ENCODE measurements at places on chromosomes 6 and 20. TPM values are rescaled to one million over a fixed set of nuclear protein-coding genes. Genes with fewer than 3 reads are reported as not detected.

DNA sequence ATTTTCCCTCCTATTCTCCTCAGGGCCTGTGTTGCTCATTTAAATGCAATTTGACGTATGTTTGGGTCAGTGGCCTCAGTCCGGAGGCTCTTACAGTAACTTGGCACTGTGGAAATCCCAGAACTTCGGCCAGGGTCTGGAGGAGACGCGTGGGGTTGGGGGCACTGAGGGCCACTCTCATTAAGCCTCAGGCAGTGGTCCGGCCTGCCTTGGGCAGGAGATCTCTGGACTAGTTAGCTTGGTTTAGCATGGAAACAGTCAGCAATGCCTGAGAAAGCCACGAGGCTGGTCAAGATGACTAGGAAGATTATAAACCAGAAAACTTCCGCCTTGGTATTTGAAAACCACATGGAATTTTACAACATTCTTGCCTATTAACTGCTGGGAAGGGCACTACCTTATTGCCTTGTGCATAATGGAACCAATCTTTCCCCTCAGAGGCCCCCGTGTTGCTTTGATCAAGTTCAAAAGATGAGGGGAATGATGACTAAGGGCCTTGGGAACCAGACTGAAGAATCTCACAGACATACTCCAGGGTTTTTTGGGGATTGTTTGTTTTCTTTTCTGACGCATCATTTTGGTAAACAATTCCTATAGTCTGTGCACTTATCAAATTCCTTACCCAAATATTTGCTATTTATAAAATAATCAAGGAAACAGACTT lies 206.0 kb upstream of the PREP start:
- DNase-seq = no peak

- DNase-seq = no peak
Measured at GRCh38 chr6:73515204-73515655, 5.6 kb downstream of the EEF1A1 start.

GRCh38 chr6:23202207-23202606 lies 632.8 kb downstream of the HDGFL1 start:
- DNase-seq = no peak

DNA sequence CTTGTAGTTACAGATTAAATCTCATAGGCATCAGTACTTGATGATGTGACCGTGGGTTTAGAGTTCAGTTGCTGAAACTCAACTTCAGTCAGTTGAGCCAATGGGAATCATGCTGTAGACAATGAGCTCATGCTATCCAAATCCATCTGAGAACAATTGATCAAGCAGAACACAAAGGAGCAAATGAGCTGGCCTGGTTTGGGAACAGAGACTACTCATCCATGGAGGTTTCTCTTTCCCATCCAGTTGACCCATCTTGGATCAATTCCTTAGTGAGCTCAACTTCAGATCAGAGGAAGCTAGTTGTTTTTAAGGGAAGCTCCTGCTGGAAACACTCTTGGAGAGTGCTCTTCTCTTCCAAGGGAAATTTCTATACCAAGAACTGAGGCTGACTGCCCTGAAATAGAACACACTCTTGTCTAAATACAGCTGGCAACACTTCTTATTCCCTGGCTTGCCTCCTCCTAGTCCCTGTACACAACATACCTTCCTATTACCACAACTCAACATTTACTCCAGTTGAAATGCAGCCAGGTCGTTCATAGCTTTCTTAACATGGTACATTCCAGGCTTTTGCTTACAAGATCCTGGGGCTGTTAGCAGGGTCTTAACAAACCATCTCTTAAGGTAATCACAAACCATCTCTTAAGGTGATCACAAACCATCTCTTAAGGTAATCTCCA lies 203.9 kb upstream of the PRDM1 start:
- no peak for DNase-seq

The PSORS1C2 gene
- not detected for total RNA-seq
